ENCODE measurements at places on chromosomes 3 and 15.
A peak's percentile ranks its signal among the peaks of the same experiment; 100 is the strongest.

DNA sequence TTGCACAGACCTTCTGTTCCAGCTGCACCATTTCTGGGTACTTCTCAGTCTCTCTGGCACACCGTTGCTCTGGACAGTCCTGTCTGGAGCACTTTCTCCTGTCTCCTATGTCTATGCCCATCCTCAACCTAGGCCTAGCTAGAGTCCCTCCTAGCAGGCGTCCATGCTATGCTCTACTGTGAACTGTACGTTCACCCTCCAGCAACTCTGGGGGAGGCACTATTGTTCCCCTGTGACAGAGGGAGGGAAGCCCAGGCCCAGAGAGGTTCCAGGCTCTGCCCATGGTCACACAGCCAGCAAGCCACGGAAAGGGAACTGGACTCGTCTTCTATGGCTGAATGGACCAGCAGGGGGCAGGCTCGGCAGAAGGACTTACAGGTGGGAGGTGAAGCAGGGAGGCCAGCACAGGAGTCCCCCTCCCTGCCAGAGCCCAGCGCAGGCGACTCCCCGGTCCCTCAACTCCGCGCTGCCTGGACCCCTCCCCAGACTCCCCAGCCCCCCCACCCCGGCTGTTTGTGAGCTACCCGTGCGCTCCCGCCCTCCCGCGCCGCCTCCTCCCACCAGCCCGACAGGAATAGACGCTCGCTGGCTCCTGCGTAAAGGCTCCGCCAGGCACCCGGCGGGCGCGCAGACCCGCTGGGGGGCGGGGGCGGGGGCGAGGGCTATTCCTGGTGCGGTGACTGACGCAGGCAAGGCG is 1.7 kb upstream of the LINGO1 start:
- peak; percentile 54 for DNase-seq

- no peak for DNase-seq
These were observed 19.6 kb downstream of the CD86 start for GRCh38 chr3:122074621-122075265.

- DNase-seq, result no peak
These were observed 36.4 kb downstream of the EPHB3 start for GRCh38 chr3:184597829-184598573.

- peak; percentile 76 for DNase-seq
These were observed 148.1 kb downstream of the KLHL25 start for GRCh38 chr15:85646538-85647091.

DNA sequence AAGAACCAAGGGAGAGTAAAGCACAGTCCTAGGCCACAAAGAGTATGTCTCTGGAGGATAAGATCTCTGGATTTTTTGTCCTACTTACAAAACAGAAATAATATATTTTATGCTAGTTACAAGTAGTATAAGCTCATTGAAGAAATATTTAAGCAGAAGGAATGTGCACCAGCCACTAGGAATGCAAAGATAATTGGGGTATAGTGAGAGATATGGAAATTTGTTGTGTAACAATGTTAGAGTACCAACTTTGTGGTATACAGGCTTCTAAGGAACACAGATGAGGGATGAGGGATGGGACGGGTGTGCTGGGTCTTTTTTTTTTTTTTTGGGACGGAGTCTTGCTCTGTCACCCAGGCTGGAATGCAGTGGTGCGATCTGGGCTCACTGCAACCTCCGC is 26.5 kb downstream of the AKAP13 start:
- no peak for DNase-seq

GRCh38 chr15:74124759-74125158 is 5.6 kb upstream of the ISLR2 start:
- DNase-seq, result no peak

DNA sequence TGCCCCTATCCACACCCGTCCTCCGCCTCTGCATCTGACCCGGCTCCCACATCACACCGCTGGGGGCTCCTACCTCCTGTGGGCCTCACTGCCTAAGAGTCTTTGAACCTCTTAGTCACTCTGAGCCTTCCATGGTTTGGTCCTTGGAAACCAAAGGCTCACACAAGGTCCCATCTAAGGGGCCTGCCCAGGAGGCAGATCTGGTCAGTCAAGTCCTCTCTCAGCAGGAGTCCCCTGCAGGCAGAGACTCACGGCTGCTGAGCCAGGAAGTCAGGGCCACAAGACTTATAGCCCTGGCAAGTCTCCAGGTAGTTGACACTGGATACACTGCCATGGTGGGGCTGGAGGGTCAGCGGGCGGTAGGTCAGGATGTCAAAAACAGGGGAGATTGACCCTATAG is 31.2 kb upstream of the ALDH1L1 start:
- DNase-seq, result no peak

GRCh38 chr15:89826671-89827655 is 12.3 kb upstream of the ANPEP start:
- no peak for DNase-seq
